ENCODE measurements at places on chromosomes 13 and 19.

DNA sequence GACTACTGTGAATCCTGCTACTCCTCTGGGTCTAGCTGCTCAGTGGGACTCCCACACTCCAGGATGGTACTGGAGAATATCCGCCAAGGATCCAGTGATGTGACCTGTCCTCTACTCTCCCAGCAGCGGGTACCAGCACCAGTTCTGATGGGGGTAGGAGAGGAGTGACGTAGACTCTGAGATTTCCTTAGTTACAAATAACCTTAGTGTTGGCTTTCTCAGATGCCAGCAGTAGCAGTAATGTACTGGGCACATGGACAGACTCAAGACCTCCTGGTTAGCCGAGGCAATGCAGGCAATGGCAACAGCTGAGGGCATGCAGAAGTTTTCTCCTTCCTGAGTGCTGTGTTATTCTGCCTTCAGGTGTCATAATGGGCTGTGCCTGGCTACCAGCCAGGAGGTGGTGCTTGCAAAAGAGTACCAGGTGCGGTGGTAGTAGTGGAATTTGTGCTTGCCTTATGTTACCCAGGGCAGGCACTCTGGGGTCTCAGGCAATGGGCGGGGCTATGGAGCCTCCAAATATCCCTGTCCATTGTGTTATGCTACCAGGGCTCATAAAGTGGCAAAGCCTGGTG lies 105.3 kb upstream of the KLF5 start:
- no peak for DNase-seq

GRCh38 chr13:112809332-112810315 lies 119.8 kb downstream of the ATP11A start:
- no peak for DNase-seq

DNA sequence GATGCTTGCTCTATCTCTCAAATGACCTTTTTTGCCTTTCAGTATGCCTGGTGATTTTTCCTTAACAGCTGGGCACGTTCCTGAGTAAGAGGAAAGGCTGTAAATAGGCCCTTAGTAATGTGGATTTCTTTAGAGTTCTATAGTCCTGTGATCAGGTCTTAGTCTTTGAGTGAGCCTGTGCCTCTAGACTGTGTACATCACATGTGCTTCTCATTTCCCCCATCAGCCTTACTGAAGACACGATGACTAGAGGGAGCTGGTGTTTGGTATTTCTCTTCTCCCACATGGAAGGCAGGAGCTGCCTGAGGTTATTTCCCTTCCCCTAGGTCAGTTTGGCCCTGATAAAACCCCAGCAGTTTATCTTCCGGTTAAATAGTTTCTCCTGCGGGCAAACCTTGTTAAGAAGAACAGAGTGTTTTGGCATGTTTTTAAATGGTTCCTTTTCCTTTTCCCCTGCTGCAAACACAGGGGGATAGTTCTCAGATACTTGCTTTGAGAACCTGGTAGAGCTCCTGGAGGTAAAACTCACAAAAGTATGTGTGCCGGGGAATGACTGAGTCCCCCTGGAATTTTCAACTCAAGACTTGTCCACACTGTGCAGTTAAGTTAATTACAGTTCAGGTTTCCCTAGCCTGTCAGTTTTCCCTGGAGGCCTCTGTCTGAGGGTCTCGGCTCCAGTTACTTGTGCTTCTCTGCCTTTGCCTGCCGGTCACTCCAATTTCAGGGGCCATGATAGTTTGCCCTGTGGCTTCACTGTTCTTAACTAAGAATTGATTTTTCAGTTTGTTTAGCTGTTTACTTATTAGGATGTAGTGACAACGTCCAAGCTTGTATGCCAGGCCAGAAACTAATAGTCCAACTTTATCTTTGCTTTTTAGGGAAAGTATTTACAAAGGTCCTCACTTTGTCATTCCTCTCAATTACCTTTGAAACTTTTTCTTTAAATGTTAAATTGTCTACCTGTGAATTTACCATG lies 94.4 kb downstream of the URI1 start:
- no peak for DNase-seq

DNA sequence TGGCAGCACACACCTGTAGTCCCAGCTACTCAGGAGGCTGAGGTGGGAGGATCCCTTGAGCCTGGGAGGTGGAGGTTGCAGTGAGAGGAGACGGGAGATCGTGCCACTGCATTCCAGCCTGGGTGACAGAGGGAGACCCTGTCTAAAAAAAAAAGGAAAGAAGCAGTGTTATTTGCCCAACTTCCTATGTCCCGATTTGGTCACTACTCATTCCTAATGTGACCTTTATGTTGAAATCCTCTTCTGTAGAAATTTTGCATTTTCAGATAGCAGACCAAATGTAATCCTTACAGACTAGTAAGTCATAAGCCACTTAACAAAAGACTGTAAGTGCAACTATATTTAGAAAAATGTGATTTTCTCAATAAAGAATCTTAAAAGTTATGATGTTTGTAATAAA lies 18.2 kb upstream of the STK24 start:
- DNase-seq = no peak

DNA sequence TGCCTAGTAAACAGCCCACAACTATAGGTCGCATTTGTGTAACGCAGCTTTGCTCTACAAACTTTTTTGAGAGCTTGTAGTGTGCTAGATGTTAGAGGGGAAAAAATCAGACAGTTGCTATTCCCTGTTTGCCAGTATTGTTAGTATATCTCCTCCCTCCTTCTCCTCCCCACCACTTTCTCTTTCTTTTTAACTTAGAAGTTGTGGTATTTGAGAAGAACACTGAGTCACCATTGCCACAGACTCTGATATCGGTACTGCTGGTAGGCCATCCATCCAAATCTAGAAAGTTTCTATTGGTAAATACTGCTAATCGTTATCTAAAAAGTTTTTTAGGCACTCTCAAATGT lies 666 bp downstream of the POMP start:
- peak; percentile 68 for DNase-seq

DNA sequence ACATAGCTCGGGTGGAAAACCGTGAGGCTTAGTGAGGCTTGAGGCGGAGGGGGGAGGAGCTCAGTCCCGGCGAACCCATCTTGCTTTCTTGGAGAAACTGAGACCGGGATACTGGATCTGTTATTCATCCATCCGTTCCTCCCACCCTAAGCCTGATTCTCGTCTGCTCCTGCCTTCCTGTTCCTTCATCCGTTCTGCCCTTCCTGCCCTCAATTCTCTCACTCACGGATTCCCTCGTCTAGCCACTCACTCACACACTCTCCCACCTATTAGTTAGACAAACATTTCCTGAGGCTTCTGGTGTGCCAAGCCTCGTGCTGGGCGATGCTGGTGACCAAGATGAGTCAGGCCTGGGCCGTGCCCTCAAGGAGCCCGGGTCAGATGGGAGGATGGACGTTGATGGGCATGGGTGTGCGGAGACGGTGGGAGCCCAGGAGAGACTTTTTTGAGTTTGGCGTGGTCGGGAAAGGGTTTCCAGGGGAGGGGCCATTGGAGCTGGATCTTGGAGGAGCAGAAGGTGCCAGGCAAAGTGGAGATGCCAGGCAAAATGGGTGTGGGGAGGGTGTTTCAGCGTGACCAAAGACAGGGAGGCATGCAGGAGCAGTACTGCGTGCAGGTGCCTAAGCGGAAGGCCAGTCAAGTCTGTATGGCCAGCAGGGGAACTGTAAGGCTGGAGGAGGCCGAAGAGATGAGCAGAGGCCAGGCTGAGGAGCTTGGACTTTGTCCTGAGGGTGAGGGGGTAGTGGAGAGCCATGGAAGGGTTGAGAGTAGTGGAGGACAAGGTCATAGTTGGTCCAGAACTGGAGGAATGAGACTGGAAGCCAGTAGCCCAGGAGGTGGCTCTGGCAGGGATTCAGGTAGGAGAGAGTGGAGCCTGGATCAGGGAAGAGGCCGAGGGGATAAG lies 7.4 kb upstream of the CNFN start:
- no peak for DNase-seq

GRCh38 chr13:102310691-102311418 lies 91.0 kb downstream of the FGF14 start:
- DNase-seq = no peak

DNA sequence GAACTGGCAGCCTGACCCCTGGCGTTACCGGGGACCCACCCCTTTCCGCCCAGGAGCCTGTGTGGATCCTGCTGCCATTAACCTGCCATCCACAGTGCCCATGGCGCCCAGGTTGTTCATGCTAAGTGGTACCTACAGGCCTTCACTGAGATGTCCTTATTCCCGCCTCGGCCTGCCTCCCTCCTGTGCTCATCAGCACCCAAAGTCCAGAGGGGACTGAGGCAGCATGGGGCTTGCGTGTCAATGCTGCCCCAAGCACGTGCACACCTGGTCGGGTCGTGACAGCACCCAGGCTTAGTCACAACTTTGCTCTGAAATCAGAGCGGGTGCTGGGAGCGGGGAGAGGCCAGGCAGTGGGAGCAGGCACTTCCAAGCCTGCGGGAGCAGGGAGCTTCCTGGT lies 3.7 kb upstream of the INTS6 start:
- no peak for DNase-seq

- no peak for DNase-seq
Observed at GRCh38 chr13:69373747-69374425, 733.7 kb upstream of the ATXN8OS start.

DNA sequence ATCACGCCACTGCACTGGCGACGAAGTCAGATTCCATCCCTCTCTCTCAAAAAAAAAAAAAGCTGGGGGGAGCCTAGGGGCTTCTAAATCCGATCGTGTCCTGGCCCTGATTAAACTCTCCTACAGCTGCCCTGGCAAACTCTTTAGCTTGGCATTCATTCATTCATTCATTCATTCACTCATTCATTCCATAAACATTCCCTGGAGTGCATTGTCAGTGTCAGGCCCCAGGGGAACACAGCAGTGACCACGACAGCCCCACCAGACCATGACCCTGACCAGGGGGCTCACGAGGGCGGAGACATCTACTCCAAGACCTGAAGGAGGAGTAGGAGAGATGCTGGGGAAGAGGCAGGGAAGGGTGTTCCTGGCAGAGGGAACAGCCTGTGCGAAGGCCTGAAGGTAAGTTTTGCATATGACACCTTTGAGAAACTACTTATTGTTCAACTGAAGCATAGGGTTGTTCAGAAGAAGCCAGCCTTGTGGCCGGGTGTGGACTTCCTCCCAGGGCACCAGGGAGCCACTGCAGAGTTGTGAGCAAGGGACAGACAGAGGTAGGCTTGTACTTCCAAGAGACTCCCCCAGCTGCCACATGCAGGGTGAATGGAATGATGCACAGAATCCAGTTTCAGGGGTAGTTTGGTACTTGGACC lies 24.5 kb downstream of the CEACAM16 start:
- no peak for DNase-seq

DNA sequence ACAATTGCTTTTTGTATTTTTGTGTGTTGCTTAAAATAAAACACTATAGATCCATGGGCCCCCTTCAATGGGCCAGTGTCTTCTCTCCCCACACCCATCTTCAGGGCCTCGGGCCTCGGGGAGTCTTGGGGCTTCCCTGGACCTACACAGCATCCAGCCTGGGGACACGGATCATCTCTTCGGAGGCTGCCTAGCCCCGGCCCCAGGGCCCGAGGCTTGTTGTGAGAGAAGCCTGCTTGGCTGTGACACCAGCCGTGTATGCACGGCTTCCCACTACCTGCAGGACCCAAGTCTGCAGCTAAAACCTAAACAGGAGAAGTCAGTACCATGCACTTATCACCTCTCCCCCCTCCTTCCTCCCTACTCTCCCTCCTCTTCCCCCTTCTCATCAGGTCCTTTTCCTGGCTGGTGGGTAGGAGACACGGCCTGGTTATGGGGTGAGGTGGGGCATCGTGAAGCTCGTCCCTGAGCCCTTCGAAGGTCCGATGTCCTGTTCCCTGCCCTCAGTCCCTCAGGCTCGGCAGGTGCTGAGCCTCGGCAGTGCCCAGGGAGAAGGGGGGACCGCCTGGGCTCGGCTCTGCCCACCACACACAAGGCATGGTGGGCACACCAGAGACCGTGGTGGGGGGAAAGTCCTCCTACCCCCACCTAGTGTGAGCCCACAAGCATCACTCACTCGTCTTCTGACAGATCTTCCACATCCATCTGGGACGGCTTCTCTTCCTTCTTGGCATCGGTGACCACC lies 9.5 kb downstream of the C13orf46 start:
- DNase-seq = no peak

DNA sequence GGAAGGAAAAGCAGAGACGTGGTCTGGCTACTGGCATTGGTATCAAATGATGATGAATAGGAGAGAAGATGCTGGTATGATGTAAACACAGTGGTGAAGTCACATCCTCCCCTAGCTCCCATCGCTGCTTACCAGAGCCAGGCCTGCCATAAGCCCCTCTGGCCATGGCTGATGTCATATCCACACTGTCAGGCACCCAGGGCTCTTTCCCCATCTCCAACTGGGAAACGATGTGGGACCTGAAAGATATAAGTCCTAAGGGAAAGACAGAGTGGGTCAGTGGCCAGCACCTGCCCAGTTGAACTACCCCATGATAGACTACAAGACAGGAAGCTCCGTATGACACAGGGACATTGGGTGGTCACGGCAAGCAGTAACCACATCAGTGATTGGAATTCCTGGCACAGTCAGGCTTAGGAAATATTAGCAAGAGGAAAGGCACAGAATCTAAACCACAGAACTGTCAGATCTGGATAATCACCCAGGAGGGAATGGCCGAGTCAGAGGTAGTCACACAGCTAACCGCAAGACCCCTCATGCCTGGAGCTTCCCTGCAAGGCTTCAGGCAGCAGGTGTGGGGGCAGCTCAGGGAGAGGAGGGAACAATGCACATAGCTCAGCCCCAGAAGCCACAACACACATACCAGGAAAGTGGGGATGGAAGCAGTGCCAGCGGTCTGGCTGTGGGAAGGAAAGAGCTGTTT lies 3.8 kb downstream of the ZNF792 start:
- no peak for DNase-seq

- no peak for DNase-seq
Observed at GRCh38 chr19:12953799-12954611, 3.0 kb downstream of the GADD45GIP1 start.

DNA sequence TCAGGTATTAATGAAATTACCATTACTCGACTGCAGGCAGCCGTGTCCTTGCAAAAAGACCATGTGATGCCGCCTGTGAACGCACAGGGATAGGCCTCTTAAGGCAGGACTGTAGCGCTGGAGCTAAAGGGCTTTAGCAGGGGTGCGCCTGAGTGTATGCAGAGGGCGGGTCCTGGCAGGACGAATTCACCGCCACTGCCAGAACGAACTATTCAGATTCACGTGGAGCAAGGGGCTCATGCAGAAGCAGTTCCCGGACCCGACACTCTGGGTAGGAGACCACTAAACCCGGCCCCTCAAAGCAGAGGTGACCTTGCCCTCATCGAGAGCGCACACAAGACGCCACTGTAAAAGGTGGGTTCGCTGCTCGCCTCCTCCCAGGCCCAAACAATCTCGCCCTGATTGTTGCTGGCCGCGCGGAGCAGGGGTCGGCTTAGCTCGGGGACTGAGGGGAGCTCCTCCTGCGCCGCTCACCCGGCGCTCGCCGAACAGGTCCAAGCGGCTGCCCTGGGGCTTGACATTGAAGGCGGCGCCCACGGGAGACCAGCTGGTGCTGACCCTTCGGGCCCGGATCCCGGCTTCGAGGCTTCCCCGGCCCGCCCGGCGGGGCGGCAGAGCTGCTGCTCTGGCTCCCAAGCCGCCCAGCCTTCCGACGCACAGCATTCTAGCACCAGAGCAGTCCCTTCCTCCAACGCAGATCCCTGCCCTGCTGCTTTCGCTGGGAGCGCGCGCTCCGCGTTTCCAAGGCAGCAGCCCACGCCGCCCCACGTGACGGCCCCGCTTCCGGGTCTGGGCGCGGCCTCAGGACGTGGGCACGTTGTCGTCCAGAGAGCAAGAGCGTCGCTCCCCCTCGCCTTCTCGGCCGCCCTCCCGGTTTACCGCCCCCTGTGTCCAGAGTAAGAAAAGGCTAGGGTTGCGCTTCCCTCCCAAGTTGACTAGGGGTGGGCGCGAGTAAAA lies at the start of gene MIPEP:
MIPEP (minus strand) TSS at position 743 of the 957 bp plus-strand sequence; CDS start at position 663, 80 bp downstream.
- peak; percentile 76 for DNase-seq

Measured in CD4-positive, alpha-beta T cell (primary cell).